Activated effector memory CD4-positive, alpha-beta T cell treated with anti-CD3 and anti-CD28 coated beads, Interleukin-2, amount 50 U/mL, for 16 hours (primary cell): ENCODE measurements at places on chromosomes 2 and 18.
A peak's percentile ranks its signal among the peaks of the same experiment; 100 is the strongest.

DNA sequence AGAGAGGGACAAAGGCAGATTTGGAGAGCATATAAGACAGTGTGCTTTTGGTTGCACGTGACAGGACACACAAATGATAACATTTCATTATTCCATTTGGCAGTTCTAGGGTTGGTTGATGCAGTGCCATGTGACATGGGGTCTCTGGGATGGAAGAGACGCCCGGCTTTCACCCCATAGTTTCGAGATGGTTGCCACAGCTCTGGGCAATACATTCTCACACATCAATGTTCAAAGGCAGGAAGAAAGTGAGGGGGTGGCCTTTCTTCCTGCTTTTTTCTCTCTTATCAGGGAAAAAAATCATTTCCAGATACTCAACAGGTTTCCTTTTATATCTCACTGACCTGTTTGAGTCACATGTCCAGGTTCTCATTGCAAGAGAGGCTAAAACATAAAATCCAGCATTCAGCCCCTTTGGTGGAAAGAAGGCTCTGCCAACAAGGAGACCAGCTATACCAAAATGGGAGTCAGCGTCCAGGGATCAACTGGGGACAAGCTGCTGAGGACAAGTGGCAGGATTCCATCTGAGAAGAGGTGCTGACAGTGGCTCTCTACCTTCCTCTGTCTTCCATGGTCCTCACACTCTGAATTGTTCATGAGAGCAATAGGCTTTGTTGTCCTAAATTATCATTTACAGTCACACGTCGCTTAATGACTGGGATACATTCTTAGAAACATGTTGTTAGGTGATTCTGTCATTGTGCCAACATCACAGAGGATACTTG, 29.1 kb upstream of the ANKRD44 start:
- no peak for DNase-seq

GRCh38 chr2:187617905-187618304, 63.7 kb upstream of the TFPI start:
- DNase-seq: no peak

DNA sequence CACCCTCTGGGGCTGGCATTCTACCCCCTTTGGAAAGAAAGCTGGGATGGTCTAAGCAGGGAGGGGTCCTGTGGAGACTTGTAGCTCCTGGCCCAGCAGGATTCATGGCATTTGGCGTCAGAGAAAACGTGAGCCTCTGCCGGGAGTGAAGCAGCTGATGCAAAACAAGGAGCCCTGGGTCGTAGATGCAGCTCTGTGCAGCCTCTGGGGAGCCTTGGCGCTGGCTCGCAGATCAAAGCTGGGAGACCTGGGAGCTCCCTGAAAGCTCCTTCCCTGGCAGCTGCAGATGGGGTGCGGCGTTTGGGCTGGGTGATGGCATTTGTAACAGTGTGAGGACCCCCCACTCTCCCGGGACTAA, 148.3 kb downstream of the KLHL29 start:
- no peak for DNase-seq

DNA sequence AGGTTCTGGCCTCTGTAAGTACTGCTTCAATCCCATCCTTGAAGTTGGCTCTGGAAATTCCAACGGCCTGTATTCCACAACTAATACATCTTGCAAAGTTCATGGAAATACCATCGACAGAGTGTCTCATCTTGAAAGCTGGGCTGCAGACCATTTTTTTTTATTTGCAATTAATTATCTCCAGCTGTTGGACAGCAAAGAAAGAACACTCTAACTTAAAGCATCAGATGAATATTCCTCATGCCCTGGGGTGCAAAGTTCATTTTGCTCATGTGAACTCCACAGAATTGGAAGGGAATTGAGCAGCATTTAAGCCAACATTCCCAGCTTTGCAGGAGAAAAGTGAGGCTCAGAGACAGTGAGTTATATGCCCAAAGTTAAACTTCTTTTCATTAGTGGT, 96.5 kb upstream of the PIEZO2 start:
- DNase-seq: no peak

GRCh38 chr18:54209471-54210180, 14.8 kb downstream of the MBD2 start:
- no peak for DNase-seq

DNA sequence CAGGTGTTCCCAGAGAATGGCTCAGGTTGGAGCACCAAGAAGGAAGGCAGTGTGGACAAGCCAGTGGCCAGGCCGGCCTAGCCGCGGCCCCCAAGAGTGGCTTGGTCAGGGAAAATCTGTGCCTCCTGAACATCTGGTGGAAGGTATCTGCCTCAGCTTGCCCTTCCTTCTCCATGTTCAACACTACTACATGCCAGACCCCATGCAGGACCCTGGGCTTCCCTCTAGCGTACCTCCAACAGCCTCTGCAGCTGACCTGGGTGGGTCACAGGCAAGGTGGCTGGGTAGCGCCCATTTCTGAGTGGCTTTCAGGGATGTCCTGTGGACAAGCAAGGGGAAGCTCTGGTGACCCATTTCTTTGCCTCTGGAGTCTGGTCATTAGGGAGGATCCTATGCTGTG, 7.7 kb downstream of the WNT10A start:
- peak; percentile 53 for DNase-seq

GRCh38 chr2:186746584-186746983, 52.7 kb downstream of the FAM171B start:
- DNase-seq: no peak

DNA sequence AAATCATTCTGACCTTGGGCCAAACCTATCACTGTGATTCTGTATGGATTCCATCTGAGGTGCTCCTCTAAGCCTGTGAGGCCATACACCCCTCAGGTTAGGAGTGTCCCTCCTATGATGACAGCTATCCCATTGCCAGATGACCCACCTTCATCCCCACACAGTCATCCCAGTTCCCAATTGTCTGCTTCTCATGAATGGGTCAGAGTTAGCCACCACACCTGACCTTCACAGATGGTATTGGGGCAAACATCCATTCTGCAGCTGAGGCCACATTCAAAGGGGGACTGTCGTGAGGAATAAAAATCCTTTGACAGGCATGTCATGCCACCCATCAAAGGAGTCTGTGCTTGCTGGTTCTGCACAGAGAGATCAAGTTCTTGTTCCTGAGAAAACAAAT, 155.2 kb downstream of the AGPS start:
- no peak for DNase-seq

- no peak for DNase-seq
Observed at GRCh38 chr2:102120701-102121159, 21.8 kb upstream of the IL1R1 start.

DNA sequence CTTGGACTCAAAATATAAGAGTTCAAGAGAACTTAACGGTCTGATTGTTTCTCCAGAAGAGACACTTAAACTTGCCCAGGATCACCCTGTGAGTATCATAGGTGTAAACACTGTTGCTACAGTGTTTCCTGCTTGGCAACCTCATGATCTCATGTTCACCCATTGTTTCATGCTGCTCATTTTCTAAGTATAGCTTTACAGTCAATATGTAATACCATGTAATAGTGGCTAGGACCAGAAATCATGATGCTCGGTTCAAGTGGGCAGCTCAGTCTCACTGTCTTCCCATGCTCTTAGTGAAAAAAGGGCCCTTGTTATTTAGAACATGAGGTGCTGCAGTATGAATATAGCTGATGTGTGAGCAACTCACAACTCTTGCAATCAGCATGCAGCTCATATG, 157.5 kb downstream of the CERS6 start:
- DNase-seq: no peak
